ENCODE measurements at places on chromosomes 4 and X. TPM values are rescaled to one million over a fixed set of nuclear protein-coding genes. Genes with fewer than 3 reads are reported as not detected.

FAM9C gene
- not detected for total RNA-seq

AFF2 gene
- total RNA-seq, result 0.13 TPM

TCP11X1 gene
- not detected for total RNA-seq

EGFL6 gene
- total RNA-seq, result 1.3 TPM

FAM47A gene
- total RNA-seq, result not detected

IL1RAPL2 gene
- not detected for total RNA-seq

DNA sequence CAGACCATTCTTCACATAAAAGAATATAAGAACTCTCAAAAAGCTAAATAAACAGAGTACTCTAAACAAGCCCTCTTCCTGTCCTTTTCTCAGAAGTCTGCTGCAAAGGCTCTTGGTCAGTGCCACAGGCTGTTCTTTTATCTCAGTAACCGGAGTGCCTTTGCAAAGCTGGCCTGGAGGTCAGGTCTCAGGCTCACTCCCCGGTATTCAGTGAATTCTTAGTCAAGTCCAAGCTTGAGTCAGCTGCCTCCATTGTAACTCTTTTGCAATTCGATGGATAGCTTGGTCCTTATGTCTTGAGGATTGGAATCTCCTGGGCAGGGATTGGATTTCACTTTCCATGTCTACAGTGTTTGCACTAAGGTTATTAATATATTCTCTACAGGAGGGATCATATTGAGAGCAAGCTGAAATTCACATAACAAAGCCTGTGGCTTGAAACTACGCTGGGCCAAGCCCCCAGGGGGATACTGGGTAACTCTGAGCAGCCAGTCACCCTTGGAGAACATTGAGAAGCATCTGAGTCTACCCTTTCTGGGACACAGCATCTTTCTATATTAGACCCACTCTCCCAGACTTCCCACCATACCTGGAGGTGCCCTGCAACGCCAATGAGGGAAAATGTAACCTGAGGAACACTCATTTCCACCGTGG is 10.0 kb upstream of the HS6ST2 start:
- no peak for ATAC-seq

DNA sequence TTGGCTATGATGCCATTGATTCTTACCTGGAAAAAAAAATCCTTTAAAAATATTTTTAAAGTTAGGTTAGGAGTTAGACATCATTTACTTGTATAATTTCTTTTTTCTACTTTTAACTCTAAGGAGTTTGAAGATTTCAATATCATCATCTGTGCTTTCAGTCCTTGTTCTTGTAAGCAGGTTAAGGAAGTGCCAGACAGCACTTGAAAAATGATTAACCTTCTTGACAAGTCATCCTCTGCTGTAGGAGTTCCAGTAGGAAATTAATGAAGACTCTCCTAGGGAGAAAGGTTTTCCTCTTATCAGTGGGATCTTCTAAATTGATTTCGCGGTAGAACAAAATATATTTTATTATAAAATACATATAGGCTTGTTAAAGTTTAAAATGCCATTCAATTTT is 29.1 kb upstream of the ANAPC4 start:
- ATAC-seq, result no peak

GRCh38 chr4:156977435-156978160 is 6.0 kb upstream of the PDGFC start:
- ATAC-seq, result no peak

- no peak for ATAC-seq
Observed at GRCh38 chrX:80181079-80181478, 166.5 kb downstream of the TBX22 start.

DNA sequence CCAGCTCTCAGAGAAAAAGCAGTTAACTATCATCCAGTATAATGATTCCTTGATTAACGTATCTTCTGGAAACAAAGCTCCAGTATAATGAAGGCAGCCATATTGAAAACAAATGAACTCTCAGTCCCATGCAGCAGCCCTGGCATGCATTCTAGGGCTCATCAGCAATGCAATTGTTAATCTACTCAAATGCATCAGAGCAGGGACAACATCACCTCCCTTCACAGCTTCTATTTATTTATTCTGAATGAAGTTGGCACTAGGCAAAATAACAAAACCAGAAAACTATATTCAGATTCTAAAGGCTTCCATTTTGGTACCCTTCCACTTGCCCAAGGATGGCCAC is 11.4 kb downstream of the SH3D19 start:
- no peak for ATAC-seq

GRCh38 chrX:152632445-152633097 is 5.1 kb upstream of the GABRQ start:
- ATAC-seq, result no peak

DNA sequence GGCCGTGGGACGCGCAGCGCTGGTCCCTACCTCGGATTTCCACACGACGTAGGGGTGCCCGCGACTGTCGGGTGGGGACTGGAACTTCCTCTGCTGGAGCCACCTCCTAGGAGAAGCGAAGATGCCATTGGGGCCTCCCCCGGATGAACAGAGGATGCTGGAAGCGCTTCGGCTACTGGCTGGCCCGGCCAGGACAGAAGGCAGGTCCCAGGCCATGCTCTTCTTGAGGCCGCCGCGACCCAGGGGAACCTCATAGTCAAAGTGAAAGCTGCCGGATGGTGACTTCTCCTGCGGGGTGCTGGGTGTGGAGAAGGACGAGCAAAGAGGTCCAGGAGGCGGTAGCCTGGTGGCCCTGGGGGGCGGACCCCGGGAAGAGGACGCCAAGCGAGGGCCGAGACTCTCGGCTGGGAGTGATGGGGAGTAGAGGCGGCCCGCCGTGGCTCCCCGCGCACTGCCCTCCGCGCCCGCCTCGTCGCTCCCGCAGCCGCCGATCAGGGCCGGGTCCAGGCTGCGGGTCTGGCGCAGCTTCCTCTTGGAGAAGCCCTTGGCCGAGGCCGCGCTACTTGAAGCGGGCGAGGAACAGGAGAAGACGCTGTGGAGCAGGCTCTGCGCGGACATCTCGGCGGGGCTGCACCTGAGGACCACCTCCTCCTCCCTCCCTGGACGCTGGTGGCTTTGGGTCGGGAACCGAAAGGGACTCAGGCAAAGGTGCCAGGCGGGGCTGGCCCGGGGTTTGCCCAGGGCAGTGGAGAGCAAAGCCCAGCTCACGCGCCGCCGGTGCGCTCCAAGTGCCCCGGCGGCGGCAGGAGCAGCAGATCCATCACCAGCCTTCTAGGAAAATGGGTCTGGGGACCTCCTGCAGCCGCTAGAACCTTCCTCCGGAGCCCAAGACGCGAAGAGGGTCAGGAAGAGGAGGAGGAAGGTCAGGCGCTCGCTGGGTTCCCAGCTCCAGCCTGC is 1.2 kb downstream of the ARHGAP6 start:
- ATAC-seq, result no peak

DNA sequence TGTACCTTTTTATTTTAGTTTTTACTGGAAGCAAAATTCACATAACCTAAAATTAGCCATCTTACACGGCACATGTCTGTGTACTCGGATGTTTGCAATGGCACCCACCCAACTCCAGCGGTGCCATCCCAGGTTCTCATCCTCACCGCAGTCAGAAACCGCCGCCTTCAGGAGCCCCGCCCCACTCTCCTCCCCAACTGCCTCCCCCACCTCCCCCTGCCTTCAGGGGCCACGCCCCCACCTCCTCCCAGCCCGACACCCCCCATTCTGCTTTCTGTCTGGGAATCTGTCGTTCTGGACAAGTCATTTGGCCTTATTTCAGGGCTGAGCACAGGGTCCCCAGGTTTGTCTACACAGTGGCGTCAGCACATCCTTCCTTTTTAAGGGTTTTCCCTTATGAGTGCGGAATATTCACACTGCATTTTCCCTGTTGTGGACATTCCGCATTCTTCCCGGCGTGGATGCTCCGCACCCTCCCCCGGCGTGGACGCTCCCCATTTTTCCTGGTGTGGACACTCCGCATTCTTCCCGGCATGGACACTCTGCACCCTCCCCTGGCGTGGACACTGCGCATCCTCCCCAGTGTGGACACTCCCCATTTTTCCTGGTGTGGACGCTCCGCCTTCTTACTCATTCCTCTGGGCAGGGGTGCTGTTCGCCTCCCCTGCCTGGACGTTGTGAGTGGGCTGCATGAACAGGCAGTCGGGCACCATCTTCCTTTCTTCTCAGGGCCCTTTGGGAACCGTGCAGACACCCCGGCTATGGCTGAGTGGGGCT is 135.4 kb upstream of the NKX1-1 start:
- ATAC-seq, result no peak

DNA sequence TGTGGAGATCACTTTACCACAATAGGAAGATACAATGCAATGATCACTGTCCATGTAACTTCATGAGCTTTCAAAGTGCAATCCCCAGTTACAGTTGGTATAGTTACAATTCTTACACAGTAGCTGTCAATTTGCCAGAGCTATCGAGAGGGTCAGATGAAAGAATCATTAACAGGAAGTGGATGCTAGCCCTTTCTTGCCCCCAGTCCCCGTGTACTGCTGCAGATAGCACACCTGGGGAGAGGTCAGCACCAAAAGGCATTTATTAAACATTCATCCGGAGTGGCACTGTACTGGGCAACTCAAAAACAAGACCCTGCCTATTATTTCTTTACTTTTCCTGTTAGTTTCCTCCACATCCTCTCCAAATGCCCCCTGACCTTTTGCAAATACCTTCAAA is 47.7 kb downstream of the SOD3 start:
- ATAC-seq, result no peak

DNA sequence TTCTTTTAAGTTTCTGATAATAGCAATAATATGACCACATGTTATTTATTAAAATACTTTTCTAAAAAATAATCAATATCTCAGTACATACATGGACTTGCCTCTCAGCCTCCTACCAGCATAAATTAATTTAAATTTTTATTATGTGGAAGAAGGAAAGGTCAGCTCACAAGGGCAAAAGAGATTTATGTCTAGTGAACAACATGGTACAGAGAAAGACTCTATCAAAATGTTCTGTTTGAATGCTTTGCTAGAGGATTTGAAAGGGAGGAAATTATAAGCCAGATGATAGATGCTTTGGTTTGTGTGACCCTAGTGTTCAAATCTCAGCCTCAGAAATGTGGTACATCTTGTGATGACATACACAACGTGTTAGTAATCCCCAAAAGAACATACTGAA is 94.3 kb downstream of the DKK2 start:
- ATAC-seq, result no peak

GRCh38 chr4:150578745-150579501 is 3.0 kb upstream of the MAB21L2 start:
- no peak for ATAC-seq

DNA sequence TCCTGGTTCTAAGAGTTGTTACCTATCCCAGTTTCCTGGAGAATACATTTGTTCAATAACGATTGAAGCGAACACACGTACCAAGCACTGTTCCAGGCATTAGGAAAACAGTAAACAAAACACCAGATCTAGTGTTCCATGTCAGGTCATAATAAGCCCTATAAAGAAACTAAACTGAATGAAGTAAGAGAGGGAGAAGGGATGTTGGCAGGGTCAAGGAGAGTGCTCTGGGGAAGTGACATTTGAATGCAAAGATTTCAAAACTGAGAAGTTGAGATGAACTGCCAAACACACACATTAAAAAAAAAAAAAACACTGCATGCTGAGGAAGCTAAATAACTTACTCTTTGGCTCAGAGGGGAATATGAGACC is 14.4 kb upstream of the ENAM start:
- ATAC-seq, result no peak
